Fibroblast of skin of left biceps (primary cell): ENCODE measurements at places on chromosomes 6 and 20.
A peak's percentile ranks its signal among the peaks of the same experiment; 100 is the strongest.

DNA sequence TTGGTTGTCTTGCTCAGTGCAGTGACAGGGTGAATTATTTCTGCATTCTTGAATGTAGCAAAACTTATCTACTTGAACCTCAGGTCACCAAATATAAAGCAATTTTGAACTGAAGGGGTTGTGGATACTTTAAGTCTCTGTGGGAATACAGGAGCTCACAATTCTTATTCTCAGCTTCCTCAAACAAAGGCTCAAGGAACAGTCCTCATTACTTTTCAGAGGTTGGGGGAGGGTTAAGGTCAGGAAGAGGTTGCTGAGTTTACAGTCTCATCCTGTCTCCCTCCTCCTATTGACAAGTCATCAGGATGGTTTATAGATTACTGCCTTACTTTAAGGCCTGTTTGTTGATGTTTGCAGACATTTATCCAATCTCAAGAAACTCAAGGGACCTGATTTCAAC lies 143.6 kb upstream of the SPACA1 start:
- no peak for DNase-seq

GRCh38 chr20:2658414-2659354 lies 5.3 kb downstream of the IDH3B start:
- no peak for DNase-seq

GRCh38 chr6:124066269-124066668 lies 262.6 kb downstream of the NKAIN2 start:
- no peak for DNase-seq

- DNase-seq, result no peak
These were observed at the start of gene C6orf62 for GRCh38 chr6:24719125-24719971. TSS of gene C6orf62 (minus strand) at chr6:24719154. CDS start at chr6:24718668, 486 bp downstream.

- DNase-seq, result no peak
These were observed 3.5 kb downstream of the SCAF8 start for GRCh38 chr6:154736618-154737259.

GRCh38 chr20:15248618-15249395 lies 911.4 kb upstream of the FLRT3 start:
- DNase-seq, result no peak

GRCh38 chr6:31490115-31490873 lies 7.7 kb upstream of the MICB start:
- no peak for DNase-seq

- DNase-seq, result no peak
These were observed 83.0 kb upstream of the RALY start for GRCh38 chr20:33910529-33911327.

DNA sequence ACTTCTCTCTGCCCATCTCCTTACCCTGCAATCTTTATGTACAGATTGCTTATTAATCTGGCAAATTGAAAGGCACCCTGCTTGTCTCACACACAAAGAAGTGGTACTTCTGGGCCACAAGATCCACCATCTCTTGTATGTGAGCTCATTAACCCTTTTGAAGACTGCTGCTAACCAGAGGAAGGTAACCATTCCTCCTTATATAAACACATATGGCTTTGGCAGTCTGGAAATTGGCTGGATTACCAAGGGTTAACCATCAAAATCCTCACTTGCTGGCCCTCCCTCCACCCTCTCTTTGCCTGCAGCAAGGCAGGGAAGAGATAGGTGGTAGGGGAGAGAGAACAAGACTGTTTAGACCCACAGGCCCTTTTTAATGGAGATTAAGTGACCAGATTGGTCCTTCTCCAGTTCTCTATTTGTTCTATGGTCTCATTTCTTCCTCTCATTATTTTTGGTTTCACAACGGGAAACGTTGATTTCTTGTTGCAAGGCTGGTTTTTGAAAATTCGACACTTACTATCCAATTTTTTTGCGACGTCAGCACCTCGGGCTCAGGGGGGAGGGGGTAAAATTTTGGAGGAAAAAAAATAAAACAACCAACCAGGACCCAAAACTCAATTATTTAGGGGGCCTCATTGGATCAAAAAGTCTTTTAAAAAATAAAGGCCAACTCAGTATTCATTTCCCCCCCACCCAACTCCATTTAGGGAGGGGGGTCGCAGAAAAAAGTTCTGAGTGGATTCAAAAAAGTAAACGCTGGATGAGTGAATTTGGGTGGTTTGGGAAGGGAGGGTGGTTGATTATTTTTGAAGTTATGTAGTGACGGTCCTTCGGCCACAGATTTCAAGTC lies 859 bp downstream of the PPP1R10 start:
- no peak for DNase-seq

DNA sequence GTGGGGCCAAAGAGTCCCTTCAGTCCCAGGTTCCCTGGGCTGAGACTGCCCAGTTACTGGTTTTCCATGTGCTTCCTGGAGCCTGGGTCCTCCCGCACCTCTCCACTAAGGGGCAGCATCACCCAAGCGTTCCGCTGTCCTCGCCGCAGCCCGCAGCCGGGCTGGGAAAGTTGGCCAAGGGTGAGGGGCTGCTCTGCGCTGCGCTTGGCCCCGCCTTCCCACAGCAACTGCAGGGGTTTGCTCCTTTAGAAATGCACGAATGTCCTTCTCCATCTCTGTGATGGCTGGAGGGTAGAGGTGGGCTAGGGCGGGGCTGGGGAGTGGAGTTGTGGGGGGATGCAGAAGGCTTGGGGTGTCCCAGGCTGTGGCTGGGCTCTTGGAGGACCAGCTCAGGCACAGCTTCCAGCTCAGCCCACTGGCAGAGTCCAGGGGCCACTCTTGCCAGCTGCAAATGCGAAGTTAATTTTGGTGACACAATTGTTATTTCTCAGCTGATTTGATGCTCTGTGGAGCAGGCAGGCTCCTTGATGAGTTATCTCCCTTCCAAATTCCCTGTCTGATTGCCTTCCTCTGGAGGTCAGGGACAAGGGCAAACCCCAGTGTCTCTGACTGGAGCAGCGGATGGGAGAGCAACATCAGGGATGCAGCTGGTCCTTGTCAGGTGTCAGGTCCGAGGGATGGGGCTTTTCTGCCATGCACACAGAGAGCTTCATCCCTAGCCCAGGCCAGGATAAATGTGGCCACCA lies 63.2 kb downstream of the NOL4L start:
- DNase-seq, result no peak

DNA sequence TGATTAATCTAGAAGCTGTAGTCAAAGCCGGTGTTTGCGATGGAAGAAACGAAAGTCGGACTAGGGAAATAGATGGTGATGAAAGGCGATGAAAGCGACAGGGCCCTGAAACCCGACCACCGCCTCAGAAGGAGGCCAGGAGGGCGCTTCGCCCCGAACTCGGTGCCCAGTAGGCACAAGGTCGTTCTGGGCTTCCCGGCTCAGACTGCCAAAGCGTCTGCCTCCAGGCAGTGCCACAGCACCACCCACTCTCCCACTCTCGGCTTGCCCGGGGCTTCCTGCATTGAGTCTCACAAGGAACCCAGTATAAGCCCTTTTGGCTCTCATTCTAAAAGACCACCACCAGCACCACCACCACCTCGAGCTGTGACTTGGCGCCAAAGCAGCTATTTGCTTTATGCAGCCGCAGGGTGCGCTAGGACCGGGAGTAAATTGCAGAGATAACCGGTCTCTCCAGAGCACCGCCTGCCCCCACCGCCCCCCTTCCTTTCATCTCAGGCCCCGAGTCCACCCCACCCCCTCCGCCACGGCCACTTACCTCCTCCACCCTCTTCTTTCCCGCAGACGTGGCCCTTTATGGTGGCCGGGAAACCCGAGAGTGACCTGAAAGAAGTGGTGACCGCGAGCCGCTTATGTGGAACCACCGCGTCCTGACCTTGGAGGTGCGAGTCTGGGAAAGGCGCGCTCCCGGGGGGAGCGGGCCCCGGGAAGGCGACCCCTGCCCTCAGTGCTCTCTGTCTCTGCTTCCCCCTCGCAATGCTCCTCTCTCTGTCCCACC lies 2.4 kb downstream of the TCF21 start:
- no peak for DNase-seq

DNA sequence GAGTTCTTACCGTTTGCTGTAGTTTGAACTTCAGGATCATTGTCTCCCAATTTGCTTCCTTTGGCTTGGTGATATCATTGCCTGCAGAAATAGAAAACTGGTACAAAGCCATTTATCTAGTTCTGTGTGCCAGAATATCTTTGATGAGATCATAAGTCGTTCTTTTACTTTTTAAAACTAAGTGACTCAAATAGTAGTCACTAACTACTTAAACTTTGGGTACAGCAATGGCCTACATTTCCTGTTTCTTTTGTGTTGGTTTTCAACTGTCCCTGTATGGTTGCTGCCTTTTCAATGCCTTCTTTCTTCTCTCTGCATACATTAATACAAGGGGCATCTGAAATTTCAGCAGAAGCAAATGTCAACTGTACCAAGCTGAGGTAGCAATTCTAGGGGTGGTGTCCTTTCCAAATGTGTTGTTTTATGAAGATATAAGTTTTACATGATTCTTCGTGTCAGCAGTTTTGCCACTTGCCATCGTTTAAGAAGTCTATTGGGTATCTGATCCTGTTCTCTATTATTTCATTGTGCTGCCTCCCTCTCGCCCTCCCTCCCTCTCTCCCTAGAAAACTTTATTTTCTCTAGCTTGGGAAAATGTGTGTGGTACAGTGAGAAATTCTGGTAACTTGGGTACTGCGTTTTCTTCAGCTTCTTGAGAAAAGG lies 238.5 kb downstream of the FARS2 start:
- peak; percentile 6 for DNase-seq

DNA sequence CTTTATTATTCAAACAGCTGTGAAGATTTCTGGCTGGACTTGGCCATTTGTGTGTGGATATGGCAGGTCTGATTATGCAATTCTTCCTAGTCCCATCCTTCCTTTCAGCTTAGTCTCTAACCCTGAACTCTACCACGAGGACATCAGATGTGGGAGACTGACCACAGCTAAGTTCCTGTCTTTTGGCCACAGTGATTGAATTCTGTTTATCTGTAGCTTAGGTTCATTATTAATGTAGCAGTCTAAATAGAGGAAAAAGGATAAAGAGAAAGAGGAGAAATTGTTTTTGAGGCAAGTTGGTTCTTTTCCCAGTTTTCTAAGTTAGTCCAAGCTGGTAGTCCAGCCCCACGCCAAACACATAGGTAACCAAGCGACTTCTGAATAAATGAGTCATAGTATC lies 598.9 kb downstream of the RFPL4B start:
- DNase-seq, result no peak

DNA sequence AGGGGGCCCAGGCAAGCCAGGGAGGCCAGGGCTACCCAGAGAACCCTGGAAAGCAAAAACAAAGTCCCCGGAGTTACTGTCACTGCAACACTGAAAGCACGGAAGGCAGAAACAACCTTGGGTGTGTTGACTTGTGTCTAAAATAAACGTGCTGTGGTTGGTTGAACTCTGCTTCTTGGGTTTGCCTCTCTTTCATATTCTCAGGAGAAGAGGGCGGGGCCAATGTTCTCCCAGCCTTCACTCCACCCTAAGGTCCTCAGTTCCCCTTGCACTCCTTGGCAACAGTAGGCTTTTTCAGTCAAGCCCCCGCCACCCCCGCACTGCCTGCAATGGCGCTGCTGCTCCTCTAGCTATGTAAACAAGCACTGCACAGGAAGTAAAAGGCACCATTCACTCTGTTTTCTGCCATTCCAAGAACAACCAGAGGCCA lies 60.9 kb downstream of the COL9A1 start:
- DNase-seq, result no peak

- no peak for DNase-seq
These were observed at the start of gene ECHDC1 for GRCh38 chr6:127342946-127343808. TSS of gene ECHDC1 (minus strand) at chr6:127343609. CDS start at chr6:127331028, 12,581 bp downstream.

DNA sequence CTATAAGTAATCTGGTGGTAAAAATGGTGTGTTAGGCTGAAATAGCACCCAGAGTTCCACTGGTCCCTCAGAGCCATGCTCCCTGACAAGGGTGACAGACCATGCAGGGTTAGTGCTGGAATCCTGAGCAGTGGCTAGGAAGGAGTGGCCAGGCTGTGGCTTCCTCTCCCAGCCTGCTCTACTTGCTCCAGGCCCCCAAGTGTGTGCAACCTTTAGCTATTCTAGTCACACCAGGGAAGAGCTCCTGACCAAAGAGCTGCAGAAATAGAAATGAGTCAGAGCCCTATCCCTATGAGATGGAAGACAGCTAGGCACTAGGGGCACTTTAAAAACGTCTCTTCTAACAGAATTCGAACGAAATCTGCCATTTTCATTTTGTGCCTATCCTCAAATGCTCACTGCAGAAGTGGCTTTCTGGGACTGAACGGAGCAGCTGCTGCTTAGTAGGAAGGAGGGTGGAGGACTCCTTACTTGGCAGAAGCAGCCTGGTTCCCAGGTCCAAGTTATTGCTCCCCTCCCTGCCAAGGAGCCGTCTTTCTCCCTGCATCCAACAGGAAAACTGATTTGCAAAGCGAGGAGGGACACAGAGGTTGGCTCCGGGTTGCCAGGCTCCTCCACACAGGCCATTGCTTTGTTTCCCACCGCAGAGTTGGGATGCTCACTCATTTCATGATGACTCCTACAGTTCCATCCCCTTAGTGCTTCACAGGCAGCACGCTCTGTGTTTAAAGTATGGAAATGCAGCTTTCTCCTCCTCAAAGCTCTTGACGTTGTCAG lies 754.5 kb downstream of the C6orf118 start:
- no peak for DNase-seq

DNA sequence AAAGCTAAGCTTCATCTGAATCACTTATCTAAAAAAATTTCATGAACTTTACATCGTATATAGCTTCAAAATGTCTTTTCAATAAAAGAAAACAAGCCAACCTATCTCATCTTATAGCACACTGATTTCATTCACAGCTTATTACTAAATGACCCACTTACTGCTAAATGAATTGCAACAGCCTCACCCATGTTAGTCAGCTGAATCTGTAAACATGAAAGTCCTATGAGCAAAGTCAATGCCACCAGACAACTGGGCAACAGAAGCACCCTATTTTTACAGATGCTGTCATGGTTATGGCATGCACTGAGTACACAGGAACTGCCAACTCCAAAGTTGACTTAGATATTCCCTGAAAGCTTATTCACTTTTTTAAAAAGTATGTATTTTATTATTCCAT lies 41.2 kb upstream of the DST start:
- DNase-seq, result peak; percentile 21

DNA sequence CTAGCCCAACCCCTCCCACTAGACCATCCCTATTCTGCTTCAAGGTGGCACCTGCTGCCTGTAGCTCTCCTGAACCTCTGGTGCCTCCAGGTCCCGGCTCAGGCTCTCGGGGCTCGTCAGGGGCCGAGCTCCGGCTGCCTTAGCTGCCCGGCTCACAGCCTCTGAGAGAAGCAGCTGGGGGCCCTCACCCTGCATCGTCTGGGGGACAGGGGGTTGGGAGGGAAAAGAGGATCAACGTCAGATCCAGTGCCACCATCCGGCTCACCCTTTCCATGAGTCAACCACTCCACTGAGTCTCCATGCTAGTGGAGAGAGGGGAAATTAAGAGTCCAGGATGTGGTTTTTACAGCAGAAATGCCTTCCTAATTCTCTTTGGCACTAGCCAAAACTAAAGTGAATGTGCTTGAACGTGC lies 13.0 kb downstream of the BAG6 start:
- no peak for DNase-seq
